ENCODE measurements at places on chromosomes 3 and 15.

DNA sequence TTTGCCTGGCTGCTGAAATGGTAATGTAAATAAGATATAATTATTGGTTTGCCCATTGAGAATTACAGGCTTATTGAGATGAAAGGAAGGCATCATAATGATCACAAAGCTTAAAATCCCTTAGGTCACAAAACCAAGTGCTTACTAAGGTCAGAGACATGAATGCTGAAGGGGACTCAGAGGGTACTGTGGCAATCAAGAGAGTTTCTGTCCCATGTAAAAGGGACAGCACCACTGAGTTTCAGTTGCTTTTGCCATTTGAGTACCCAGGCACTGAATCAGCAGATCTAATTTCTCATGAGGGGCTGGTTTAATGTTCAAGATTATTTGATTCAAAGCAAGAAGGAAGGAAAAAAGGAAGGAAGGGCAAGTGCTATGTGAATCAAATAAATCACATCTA lies 127.0 kb downstream of the PLOD2 start:
- DNase-seq: no peak

DNA sequence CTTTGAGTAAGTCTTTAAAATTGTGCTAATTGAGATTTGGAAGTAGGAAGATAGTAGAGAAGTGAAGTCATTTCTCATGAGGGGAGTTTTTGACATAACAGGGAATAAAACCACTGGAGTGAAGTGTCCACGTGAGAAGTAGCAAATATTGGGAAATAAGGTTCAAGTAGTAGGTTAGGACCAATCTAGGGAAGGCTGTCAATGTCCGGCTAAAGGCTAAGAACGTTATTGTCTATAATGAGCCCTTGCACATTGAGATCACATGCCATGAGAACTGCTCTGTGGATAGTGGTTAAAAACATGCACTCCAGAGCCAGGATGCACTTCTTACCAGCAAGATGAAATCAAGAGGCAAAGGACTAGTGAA lies 459.9 kb upstream of the TPRG1 start:
- no peak for DNase-seq

DNA sequence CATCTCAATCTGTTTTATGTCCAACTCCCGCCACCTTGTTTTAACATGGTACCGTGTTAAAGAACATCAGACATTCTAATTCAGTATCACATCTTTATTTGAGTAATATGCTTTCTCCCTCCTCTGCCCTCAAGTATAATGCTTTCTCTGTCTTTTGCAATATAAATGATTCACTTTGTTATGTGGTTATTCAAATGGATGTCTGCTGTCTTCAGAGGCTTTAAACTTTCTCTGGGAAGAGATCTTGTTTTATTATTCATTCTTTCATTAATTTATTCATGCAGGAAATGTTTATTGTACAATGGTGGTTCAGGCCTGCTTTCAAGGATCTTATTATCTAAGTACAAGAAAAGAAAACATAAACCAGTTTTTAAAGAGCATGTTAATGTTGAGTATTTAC lies 57.1 kb downstream of the RAP2B start:
- DNase-seq: no peak

DNA sequence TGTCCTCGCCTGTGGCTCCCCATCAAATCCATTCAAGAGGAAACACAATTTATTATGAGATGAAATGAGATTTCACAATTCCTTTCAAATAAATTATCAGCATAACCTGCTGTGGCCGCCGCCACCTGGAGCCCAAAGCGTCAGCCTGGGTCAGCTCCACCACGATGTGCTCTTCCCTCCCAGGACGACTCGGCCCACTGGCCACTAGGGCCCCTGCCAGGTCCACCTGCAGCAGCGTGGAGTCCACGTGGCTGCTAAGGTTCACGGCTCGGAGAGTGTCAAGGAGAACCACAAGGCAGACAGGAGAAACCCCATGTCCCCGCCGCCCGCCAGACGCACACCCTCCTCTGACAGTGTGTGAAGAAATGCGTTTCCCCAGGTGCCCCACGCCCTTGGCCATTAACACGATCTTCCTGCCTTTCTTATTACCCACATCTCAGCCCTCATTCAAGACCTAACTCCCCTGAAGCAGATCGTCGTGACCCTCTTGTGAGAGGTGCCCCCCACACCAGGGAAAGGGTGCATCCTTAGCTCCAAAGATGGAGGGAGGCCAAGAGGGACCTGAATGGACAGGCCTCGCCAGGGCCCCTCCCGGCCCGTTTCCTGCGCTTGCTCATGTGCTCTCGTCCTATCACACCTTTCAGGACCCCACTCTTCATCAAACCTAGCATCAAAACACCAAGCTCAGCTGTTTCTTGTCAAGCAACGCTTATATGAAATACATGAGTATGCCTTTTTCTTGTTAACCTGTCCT lies 80.6 kb downstream of the OCA2 start:
- DNase-seq: no peak
